ENCODE measurements at places on chromosomes 2 and 18.

GRCh38 chr18:67776929-67777328, 260.4 kb upstream of the DSEL start:
- no peak for DNase-seq

DNA sequence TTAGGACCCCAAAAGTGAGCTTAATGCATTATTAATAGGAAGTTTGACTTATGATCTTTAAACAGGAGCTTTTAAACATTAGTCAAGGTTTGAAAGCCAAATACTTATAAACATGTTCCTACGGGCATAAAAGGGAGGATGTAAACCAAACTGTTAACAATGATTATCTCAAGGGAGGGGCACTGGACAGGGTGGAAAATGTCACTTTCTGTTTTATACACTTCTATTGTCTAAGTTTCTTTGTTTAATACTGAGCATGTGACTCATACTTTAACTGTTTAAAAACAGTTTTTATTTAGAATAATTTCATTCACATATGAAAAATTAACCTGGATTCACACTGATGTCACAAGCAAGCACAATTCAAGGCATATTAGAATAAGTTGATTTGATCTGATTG, 18.3 kb upstream of the ITGA6 start:
- no peak for DNase-seq

- peak; percentile 80 for DNase-seq
Observed at GRCh38 chr2:8682719-8683667, 1.1 kb downstream of the ID2 start.

DNA sequence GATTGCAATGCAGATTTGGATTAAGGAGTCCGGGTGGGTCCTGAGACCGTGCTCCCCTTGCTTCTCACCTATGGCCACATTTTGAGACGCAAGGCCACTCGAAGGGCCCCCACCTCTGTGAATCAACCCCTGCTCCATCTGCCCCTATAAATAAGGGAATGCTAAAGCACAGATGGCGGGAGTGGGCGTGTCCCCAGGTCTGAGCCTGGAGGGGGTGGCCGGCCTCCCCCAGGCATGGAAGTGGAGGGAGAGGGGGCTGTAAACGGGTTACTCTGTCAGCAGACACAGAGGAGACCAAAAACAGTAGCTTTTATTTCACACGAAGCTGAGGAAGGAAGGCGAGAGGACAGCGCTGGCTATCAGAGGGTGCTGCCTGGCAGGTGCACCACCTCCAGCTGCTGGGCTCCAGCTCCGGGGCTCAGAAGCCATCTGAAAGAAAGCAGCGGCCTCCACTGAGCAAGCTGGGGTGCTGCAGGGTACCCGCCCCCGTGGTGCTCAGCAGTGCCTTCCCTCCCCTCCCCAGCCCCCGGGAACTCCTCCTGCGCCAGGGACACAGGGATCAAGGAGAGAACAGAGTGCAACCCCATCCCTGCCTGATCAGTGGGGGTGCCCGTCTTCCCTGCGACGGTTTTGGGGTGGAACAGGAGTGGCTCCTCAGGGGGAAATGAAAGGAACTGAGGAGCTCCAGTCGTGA, 56.7 kb upstream of the RAB6C start:
- no peak for DNase-seq

DNA sequence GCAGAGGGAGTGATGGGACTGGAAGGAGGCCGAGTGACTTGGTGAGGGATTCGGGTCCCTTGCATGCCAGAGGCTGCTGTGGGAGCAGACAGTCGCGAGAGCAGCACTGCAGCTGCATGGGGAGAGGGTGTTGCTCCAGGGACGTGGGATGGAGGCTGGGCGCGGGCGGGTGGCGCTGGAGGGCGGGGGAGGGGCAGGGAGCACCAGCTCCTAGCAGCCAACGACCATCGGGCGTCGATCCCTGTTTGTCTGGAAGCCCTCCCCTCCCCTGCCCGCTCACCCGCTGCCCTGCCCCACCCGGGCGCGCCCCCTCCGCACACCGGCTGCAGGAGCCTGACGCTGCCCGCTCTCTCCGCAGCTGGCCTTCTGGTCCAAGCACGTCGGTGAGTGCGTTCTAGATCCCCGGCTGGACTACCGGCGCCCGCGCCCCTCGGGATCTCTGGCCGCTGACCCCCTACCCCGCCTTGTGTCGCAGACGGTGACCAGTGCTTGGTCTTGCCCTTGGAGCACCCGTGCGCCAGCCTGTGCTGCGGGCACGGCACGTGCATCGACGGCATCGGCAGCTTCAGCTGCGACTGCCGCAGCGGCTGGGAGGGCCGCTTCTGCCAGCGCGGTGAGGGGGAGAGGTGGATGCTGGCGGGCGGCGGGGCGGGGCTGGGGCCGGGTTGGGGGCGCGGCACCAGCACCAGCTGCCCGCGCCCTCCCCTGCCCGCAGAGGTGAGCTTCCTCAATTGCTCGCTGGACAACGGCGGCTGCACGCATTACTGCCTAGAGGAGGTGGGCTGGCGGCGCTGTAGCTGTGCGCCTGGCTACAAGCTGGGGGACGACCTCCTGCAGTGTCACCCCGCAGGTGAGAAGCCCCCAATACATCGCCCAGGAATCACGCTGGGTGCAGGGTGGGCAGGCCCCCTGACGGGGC, 4.6 kb downstream of the PROC start:
- DNase-seq, result no peak

- DNase-seq, result no peak
Observed at GRCh38 chr18:74114116-74114515, 33.5 kb downstream of the FBXO15 start.

DNA sequence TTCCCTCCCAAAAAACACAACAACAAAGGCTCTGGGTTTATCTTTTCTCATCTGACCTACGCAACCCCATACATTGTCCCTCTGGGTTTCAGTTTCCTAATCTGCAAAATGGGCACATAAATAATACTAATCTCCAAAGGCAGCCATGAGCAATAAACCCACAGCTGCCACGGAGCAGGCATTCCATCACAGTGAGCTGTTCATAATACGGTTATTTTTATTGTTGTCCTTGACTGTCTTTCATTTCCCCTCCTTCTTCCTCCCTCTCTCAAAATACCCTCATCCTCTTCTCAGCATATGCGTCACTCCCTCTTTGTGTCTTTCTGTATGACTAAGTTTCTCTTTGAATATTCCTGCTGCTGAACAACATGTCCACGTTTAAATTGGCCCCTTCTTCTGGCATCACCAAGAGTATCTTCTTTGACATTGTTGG, 129.8 kb upstream of the CAB39 start:
- DNase-seq, result no peak

GRCh38 chr2:215529271-215529670, 93.4 kb upstream of the FN1 start:
- no peak for DNase-seq

GRCh38 chr2:144472911-144473310, 47.0 kb downstream of the ZEB2 start:
- no peak for DNase-seq

- no peak for DNase-seq
Observed at GRCh38 chr18:62018759-62019041, 125.9 kb upstream of the RNF152 start.

- DNase-seq, result no peak
Observed at GRCh38 chr2:54038835-54039234, 68.0 kb upstream of the PSME4 start.

DNA sequence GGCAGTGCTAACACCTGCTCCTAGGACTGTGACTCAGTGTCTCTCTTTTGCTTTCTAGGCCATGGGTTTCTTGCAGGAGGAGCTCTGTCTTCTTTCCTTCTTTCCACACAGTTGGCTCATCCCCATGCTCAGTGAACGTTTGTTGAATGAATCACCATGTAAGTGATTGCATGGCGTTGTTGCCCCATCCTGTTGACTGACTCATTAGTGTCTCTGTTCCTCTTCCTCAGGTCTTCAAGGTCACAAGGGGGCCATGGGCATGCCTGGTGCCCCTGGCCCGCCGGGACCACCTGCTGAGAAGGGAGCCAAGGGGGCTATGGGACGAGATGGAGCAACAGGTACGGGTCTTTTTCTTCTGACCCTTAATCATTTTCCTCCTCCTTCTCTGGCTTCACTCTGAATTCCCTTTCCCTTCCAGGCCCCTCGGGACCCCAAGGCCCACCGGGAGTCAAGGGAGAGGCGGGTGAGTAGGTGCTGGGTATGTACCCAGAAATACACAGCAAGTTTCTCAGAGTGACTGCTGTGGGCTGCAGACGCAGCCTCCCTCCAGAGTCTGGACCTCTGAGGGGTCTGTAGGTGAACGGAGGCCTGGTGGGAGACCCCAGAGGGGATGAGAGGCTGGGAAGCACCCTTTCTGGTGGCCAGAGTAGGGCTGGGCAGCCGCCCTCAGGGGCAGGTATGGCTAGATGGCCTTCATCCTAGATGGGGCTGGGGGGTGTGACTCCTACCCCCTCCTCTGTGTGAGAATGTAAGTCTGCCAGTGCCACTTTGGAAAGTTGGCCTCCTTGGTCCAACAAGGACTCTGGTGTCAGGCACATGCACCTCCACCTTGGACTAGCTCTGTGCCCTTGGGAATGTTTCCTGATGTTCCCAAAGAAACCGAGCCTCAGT, 32.4 kb downstream of the MARCO start:
- DNase-seq, result no peak

DNA sequence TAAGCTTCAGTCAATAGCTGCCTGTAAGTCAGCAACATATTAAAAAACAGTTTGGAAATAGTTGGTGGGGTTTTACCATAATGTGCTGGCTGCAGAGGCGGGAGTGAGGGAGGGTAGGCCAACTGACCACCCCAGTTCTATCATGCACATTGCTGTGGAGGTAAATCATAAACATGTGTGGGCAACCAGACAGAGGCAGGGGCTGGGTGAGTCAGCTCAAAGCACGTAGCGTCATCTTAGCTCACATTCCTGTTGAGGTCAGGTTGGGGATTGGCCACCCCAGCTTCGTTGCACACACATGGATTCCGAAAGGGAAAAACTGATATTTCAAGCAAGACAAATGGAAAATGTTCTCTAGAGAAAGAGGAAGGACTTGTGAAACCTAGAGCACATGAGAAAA, 19.5 kb downstream of the GPR45 start:
- DNase-seq, result no peak

DNA sequence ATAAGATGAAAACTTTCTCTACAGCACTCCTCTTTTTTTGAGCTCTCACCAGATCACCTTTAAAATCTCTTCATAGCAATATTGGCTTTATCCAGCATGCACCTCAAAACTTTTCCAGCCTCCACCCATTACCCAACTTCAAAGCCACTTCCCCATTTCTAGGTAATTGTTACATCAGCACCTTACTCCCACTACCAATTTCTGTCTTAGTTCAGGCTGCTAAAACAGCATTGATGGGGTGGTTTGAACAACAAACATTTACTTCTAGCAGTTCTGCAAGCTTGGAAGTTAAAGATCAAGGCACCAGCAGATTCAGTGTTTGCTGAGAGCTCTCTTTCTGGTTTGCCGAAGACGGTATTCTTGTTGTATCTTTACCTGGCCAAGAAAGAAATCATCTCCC, 114.0 kb upstream of the SLC39A10 start:
- DNase-seq, result no peak

GRCh38 chr18:10139783-10140410, 226.1 kb downstream of the VAPA start:
- no peak for DNase-seq

GRCh38 chr2:11224887-11225286, 69.6 kb downstream of the SLC66A3 start:
- no peak for DNase-seq

DNA sequence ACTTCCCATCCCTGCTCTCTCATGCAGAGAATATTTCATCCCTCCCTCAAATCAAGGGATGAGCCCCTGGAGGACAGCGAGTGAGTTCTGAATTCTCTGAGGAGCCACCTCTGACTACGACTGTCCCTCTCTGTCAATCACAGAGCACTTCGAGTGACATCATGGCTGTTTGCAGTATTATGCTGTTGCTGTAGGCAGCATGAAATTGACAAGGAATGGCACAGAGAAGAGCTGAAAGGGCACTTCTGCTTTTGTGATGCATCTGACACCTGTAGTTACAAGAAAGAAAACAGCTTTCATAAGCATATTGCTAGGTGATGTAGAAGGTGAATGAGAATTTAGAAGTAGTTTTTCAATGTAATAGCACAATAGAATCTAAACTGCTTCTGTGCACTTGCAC, 166.9 kb downstream of the ARHGAP15 start:
- no peak for DNase-seq

- no peak for DNase-seq
Observed at GRCh38 chr2:75522543-75523312, 38.0 kb downstream of the EVA1A start.

- no peak for DNase-seq
Observed at GRCh38 chr2:25286723-25287483, 54.8 kb downstream of the DNMT3A start.

DNA sequence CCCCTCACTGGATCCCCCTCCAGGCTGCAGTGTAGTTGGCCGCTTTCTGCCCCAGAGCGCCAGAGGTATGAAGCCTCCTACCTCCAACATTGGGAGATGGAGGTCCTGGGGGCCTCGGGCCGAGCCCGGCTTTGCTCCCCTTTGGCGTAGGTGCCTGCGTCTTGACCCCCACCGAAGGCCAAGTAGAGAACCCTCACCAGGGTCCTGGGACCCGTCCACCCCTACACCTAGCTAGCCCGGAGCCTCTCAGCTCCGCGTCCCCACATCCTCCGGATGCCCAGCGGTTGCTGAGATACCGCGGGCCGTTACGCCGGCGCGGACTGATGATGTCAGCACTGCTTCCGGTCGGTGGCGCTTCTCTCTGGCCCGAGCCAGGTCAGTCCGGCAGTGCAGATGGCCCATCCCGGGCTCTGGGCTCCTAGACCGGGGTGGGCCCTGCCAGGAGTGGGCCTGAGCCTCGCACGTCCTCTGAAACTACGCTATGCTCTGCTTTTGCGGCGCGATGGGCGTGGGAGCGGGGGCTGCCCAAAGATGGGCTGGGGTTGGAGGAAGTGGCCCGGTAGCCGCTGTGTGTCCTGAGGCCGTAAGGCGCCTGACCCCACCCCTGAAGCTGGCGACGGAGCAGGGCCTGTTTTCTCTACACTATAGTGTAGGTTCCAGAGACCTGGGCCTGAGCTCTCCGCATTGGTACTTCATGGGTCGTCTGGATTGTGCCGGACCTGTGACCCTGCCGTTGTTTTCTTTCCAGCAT, at the start of the genes GLB1L and STK16:
TSS of gene GLB1L (minus strand) at position 297 of the 751 bp plus-strand sequence. CDS start 1,871 bp downstream, outside the sequence.
TSS of gene STK16 (plus strand) at position 332 of the 751 bp plus-strand sequence. CDS start 521 bp downstream, outside the sequence.
- peak; percentile 26 for DNase-seq

- DNase-seq, result no peak
Observed at GRCh38 chr2:60299179-60299578, 254.3 kb downstream of the BCL11A start.
